ENCODE measurements at places on chromosomes 5 and 9. TPM values are rescaled to one million over a fixed set of nuclear protein-coding genes. Genes with fewer than 3 reads are reported as not detected.

Gene CCDC69
- polyA plus RNA-seq, result 79.8 TPM

DNA sequence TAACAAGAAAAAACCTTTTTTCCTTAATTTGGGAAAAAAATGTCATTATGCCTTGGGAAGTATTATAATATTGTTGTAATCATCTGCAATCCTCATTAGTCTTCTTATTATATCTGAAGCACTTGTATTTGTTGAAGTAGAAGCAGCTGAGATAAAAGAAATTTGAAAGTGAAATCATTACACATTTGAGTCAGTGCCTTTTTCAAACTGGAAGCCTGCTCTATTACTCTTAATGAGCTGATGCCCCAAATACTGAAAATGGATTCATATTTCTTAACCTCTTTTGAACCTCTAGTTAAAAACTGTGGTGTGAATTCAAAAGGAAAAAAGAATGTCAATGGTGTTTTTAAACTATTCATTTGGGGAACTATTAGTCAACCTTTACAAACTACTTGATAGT, 1027.7 kb downstream of the NR2F1-AS1 start:
- H3K4me1 ChIP-seq, result no peaks in the 10 kb centered on the region
- H3K27ac ChIP-seq, result no peak overlapping the region
- DNase-seq, result no peak

Gene BARHL1
- not detected for polyA plus RNA-seq

- no peak overlapping the region for H3K4me3 ChIP-seq
- H3K4me1 ChIP-seq, result no peaks in the 10 kb centered on the region
- no peak overlapping the region for H3K27ac ChIP-seq
Observed at GRCh38 chr5:97127727-97128126, 14.7 kb downstream of the LIX1 start.

Gene LCNL1
- not detected for polyA plus RNA-seq

DNA sequence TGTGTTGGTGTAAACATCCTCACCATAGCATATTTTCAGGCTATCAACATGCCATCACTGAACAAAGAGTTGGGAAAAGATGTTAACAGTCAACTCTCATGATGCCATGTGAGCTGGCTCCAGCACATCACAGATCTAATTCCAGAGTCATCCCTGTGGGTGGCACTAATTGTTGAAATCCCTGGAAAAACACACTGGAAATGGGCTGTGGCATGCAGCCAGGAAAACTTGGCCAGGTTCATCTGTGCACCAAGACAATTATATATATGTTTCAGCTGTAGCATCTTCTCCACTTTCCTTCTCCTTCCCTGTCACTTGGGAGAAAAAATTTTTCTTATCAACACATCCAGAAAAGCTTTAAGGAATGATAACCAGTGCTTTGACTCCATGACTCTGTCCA, 313.7 kb downstream of the TRIM32 start:
- no peaks in the 10 kb centered on the region for H3K4me1 ChIP-seq
- no peaks in the 10 kb centered on the region for H3K27me3 ChIP-seq
- H3K27ac ChIP-seq, result no peak overlapping the region
- DNase-seq, result no peak
- H3K4me3 ChIP-seq, result no peak overlapping the region
- no peaks in the 10 kb centered on the region for H3K36me3 ChIP-seq

- H3K4me3 ChIP-seq, result peak overlapping the region; percentile 95
- H3K4me1 ChIP-seq, result peaks cover 30% of the 10 kb centered on the region
- DNase-seq, result no peak
Observed at GRCh38 chr9:34127035-34127948, 794 bp upstream of the DCAF12 start.

Gene PLPP1
- 11.7 TPM for polyA plus RNA-seq

Gene OR1Q1
- not detected for polyA plus RNA-seq

GRCh38 chr5:5416733-5417132, 5.7 kb upstream of the ICE1 start:
- no peaks in the 10 kb centered on the region for H3K27me3 ChIP-seq
- peaks cover 17% of the 10 kb centered on the region for H3K4me1 ChIP-seq
- no peak overlapping the region for H3K27ac ChIP-seq
- H3K4me3 ChIP-seq, result no peak overlapping the region

Gene PLEKHG4B
- polyA plus RNA-seq, result not detected

Gene BAAT
- not detected for polyA plus RNA-seq

DNA sequence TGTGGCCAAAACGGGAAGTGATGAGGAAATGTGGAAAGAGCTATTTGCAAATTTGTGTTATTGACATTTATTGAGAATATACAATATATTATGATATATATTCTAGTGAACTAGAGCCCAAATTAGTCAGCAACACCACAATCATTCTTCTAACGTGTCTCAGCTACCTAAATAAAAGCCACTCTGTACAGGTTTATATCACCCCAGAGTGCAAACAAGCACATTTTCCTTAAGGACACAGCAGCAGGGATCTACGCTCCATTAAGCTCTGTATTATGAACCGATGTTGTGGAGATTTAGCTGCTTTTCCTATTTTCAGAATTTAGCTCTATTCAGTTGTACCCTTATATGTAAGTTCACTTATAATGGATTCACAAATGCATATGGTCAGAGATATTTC, 77.9 kb downstream of the CDH18 start:
- no peaks in the 10 kb centered on the region for H3K4me1 ChIP-seq
- H3K36me3 ChIP-seq, result no peaks in the 10 kb centered on the region
- no peaks in the 10 kb centered on the region for H3K27me3 ChIP-seq
- DNase-seq, result no peak

DNA sequence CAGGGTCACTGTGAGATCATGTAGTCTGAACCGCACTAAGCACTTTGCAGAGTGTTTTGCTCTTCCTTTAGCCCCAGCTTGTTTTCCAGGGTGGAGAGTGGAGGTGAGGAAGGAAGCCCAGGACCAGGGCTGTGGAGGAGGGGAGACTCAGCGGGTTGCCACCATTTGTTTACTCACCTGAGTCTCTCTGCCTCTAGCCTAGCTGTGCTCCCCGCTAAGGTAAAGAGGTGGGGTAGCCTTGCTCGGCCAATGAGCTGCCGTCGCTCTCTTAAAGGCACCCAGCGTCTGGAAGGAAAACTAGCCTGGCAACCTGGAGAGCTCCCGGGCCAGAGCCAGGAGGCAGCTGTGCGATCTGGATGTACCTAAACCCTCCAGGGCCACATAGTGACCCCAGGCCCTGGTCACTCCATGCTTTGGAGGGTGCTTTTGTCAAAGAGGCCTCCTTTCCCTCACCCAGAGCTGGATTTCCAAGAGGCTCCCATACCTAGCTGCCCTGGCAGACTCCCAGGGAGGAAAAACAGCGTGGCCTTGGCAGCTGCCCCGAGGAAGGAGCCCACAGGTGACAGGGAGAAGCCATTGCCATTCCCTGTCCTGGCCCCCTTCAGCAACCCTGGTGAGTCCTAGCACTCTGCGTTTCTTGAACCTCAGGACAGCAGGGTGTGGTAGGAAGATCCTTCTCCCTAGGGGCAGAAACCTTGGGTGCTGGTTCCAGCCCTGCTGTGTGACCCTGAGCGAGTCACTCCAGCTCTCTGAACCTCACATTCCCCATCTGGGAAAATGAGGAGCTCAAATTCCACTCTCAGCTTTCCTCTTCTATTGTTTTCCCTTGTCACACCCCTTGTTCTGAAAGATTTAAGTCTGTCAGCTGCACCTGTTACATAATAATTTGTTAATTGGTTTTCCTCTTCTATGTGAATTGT, 42.4 kb upstream of the LARP1 start:
- no peak overlapping the region for H3K27ac ChIP-seq
- DNase-seq, result no peak
- no peaks in the 10 kb centered on the region for H3K27me3 ChIP-seq
- H3K4me3 ChIP-seq, result no peak overlapping the region

DNA sequence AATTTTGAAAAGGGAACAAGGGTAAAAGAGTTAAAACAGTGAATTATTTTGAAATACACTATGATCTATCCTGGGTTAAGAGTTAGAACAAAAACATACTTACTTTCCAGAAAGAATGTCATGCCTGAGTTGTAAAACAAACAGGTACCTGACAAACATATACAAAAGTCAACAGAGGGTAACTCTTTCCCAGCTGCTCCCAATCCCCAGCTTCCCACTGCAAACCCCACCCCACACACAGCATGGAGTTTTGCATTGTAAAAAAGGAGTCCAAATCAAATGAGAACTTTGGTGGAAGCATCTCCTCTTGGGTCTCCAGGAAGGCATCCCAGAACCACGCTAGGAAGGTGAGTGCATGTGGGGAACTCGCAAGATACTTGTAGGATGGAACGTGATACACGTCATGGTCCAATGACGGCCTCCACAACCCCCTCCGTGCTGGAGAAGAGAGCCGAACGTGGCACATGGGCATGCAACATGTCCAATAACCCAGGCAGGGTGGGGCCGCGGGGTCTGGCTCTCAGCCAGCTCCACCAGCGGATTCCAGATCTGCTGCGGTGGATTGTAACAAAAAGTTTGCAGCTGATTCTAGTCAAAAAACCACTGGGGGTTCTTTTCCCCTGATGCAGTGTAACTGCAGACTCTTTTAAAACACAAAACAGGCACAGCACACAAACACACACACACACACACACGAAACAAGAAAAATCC, 55.8 kb downstream of the EPB41L4B start:
- no peak overlapping the region for H3K27ac ChIP-seq
- H3K36me3 ChIP-seq, result no peaks in the 10 kb centered on the region
- no peak for DNase-seq
- H3K4me1 ChIP-seq, result no peaks in the 10 kb centered on the region

DNA sequence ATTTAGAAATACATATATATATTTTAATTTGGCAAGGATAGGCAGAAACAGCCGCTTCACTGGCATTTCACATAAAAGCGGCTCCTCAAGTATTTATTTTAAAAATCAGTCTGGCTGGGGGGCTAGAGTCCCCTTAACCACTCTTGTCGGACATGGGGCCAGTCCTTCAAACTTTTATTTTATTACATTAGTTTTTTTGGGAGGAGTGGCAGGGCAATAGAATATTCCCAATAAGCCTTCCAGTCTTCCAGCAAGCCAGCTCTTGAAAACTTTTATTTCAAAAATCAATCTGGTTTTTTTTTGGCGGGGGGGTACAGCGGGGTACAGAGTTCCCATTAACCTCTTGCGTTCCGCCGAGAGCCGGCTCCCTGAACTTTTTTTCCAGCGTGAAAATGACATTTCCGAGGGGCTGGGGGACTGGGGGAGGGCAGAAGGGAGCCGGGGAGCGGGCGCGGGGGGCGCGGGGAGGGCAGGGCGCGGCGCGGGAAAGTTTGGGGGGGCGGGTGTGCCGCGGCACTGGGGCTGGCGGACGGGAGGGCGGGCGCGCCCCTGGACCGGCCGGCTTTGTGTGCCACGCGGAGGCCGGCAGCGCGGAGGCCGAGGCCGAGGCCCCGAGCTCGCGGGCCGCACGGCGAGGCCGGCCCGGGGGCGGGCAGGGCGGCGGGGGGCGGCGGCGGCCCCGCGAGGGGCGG, 504 bp upstream of the ZNF618 start:
- H3K4me3 ChIP-seq, result peak overlapping the region; percentile 81
- H3K36me3 ChIP-seq, result no peaks in the 10 kb centered on the region
- H3K4me1 ChIP-seq, result peaks cover 3% of the 10 kb centered on the region
- H3K27ac ChIP-seq, result no peak overlapping the region

GRCh38 chr5:116543501-116543900, 31.1 kb downstream of the SEMA6A start:
- no peaks in the 10 kb centered on the region for H3K4me1 ChIP-seq
- no peak overlapping the region for H3K27ac ChIP-seq
- peaks cover 10% of the 10 kb centered on the region for H3K36me3 ChIP-seq
- H3K27me3 ChIP-seq, result no peaks in the 10 kb centered on the region
- H3K4me3 ChIP-seq, result no peak overlapping the region
- DNase-seq, result no peak

Gene OTP
- not detected for polyA plus RNA-seq

DNA sequence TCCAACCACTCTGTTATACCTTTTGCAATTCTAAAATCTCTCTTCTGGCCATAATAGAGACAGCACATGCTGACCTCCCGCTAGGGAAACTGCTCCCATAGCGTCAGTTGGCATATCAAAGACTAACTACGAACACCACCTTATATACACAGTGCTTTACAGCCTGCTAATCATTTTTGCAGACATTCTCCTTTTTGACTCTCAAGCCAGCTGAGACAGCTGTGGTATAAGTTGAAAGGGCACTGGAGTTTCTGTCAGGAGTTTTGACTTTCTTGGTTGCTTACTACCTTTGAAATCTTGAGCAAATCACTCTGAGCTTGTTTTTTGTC, 160.2 kb upstream of the TBCA start:
- no peak overlapping the region for H3K27ac ChIP-seq
- peaks cover 8% of the 10 kb centered on the region for H3K4me1 ChIP-seq
- H3K36me3 ChIP-seq, result peaks cover 2% of the 10 kb centered on the region
- H3K27me3 ChIP-seq, result peaks cover 18% of the 10 kb centered on the region
- H3K4me3 ChIP-seq, result no peak overlapping the region

DNA sequence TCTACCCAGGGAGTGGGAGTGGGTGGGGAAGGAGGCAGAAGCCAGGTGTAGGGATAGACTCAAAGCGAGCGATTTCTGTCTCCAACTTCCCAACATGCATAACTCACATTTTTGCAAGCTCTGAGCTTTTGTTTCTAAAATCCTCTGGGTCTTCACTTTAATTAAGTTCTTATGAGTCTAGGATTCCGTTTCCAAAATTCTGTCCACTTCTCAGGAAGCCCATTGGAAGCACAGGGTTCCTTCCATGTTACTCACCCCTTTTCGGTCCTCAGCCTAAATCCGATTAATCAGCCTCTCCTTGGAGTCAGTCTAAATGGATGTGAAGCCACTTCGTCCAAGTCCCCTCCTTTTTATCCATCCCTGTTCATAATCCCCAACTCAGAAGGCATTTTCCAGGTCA, 1.4 kb downstream of the GPX3 start:
- peaks cover 7% of the 10 kb centered on the region for H3K27me3 ChIP-seq
- peak overlapping the region; percentile 15 for H3K4me3 ChIP-seq
- no peaks in the 10 kb centered on the region for H3K36me3 ChIP-seq

DNA sequence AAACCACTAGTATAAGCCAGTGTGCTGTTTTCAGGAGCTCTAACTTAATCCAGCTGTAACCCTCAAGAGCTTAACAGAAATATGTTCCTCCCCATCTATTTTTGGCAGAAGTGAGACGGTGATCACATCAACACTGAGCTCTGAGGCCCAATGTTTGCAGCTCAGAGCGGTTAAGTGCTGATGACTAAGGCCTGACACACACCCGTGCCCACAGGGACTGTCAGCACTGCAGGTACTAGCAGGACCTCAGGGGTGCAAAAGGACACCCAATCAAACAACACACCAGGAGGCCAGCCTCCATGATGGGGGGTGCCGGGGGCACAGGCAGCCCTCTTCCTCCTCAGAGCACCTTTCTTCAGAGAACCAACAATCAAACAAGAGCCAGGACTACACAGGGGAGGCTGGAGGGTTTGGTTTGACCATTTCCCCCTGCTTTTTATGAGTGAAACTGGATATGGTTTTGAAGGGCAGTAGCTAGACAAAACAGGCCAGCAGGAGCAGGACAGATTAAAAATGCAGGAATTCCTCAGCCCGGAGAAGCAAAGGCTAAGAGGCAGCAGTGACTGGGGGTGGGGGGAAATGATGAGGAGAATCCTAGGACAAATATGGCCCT, 61.3 kb downstream of the RAPGEF1 start:
- H3K4me1 ChIP-seq, result peaks cover 75% of the 10 kb centered on the region
- H3K27ac ChIP-seq, result peak overlapping the region; percentile 98
- no peaks in the 10 kb centered on the region for H3K36me3 ChIP-seq
- no peaks in the 10 kb centered on the region for H3K27me3 ChIP-seq

GRCh38 chr5:52007230-52007858, 624.1 kb downstream of the ISL1 start:
- H3K27me3 ChIP-seq, result no peaks in the 10 kb centered on the region
- no peak overlapping the region for H3K4me3 ChIP-seq
- DNase-seq, result no peak
- H3K27ac ChIP-seq, result no peak overlapping the region
- H3K4me1 ChIP-seq, result no peaks in the 10 kb centered on the region
- H3K36me3 ChIP-seq, result no peaks in the 10 kb centered on the region

Gene TLE1
- 2.8 TPM for polyA plus RNA-seq

GRCh38 chr5:98954392-98955028, 25.7 kb upstream of the CHD1 start:
- no peaks in the 10 kb centered on the region for H3K27me3 ChIP-seq
- no peaks in the 10 kb centered on the region for H3K4me1 ChIP-seq
- no peaks in the 10 kb centered on the region for H3K36me3 ChIP-seq
- H3K4me3 ChIP-seq, result no peak overlapping the region
- H3K27ac ChIP-seq, result no peak overlapping the region

Gene RFESD
- polyA plus RNA-seq, result 7.2 TPM

All from naive thymus-derived CD8-positive, alpha-beta T cell (primary cell).